Activated T-cell treated with anti-CD3 and anti-CD28 coated beads, Interleukin-2, amount 50 U/mL, for 72 hours (primary cell): ENCODE measurements at places on chromosomes 2 and 18. TPM values are rescaled to one million over a fixed set of nuclear protein-coding genes. Genes with fewer than 3 reads are reported as not detected.

- DNase-seq = no peak
These were observed 205.3 kb downstream of the ANAPC1 start for GRCh38 chr2:111678651-111679050.

ALLC gene
- total RNA-seq = not detected

DNA sequence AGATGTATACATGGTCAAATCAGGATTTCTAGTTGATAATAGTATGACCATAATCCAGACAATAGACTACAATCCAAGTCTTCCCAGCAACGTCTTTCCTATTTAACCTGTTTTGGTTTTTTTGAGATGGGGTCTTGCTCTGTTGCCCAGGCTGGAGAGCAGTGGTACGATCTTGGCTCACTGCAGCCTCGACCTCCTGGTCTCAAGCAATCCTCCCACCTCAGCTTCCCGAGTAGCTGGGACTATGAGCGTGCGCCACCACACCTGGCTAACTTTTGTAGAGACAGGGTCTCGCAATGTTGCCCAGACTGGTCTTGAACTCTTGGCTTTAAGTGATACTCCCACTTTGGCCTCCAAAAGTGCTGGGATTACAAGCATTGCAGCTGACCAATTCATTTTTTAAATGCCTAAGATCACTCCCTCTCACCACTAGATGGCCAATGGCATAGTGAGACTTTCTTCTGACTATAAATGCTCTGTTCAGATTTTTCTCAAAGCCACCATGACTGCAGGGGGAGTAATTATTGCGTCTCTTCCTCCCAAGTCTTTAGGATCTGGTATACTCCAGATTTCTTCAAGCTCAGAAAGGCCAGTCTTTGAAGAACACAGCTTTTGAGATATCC lies 47.6 kb downstream of the HNRNPLL start:
- no peak for DNase-seq

DNA sequence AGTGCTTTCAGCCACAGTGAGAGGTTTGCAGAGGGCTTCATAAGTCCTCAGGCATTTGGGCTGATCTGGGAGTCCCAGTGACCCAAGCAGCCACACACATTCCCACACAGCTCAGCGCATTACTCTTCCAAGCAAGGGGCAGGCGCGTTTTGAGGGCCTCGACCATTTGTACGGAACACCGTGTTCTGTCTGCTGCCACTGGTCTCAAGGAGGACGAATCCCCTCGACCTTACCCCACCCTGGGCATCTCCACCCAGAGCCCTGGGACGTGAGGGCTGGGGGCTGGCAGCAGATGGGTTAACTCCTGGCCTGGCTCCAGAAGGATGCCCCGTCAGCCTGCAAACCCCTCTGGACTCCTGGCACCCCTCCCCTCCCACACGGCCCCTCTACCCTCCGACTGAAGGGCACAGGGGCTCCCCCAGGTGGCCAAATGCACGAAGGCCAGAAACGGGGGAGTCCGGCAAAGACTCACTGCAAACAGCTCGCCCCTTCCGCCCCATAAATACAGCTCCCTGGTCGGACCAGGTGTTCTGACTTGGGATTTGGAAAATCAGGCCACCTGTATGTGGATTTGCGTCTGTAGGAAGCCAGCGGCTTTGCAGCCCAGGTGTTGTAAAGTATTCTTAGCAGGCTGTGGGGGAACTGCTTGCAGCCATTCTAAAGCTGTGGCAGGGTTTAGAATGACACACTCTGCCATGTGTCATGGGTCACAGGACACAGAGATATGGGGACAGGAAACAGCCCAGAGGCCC lies 33.6 kb upstream of the PTMA start:
- DNase-seq = peak; percentile 81

- peak; percentile 67 for DNase-seq
These were observed 101.0 kb upstream of the ZNF236 start for GRCh38 chr18:76721207-76721996.

PID1 gene
- total RNA-seq = not detected

GRCh38 chr2:237546876-237547395 lies 19.4 kb upstream of the PRLH start:
- no peak for DNase-seq

KCNG2 gene
- not detected for total RNA-seq

HS1BP3 gene
- total RNA-seq = 11.0 TPM

DNA sequence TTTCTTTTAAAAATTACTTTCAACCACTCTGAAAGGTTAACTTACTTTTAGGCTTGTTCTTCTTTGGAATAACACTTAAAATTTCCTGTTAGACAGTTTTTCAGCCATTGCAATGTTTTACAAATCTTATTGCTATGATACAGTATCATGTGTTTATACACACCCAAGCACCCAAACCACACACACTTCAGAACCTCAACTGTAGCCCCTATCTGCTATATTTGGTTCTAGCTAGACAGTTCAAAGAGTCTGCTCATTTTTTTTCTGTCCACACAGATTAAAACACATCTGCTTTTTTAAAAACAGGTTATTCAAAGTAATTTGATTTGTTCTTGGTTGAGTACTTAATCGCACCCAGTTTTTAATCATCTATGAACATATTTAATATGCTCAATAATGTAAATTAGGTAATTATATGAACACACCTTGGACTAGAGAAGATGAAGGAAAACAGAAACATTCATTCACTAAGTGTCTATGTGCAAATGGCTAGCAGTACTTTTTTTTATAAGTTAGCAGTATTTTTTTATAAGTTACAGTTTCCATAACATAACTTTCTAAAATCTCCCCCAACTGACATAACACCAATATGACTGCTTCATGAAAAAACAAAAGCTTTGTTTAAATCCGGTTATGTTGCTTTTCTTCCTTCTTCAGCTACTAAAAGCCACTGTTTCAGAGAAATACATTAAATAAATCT lies 17.6 kb downstream of the FBXO11 start:
- no peak for DNase-seq

GRCh38 chr18:74097803-74098202 lies 49.8 kb downstream of the FBXO15 start:
- DNase-seq = no peak

DNA sequence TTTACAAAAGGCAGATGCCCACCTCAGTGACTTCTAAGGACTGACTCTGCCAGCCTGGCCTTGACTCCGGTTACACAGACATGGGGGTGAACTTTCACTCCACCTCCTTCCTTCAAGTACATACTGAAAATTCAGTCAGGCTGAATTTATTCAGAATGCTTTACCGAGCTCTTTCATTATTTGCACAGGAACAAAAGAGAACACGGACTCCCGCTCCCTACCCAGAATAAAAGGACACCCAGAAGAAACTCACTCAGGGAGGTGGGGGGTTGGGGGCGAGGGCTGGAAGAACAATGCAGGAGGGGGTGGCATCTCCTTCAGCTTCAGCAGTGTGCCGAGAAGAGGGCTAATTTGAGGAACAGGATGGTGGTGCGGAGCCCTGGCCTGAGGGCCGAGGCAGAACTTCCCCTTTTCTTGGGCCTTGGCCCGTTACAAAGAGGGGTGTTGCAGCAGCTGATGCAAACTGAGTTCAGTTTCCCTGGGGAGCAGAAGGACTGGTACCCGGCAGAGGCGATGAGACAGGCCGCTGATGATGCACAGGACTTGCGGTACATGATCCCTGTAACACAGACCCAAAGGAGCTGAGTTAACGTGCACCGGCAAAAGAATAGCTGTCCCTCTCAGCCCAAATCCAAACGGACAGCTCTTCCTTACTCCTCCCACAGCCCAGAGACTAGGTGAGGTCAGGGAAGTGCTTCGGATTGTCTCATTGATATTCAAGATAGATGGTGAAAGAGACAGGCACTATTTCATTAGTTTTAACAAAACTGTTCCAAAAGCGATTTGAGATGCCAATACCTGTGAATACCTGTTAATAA lies 24.1 kb downstream of the LYPD1 start:
- no peak for DNase-seq

DNA sequence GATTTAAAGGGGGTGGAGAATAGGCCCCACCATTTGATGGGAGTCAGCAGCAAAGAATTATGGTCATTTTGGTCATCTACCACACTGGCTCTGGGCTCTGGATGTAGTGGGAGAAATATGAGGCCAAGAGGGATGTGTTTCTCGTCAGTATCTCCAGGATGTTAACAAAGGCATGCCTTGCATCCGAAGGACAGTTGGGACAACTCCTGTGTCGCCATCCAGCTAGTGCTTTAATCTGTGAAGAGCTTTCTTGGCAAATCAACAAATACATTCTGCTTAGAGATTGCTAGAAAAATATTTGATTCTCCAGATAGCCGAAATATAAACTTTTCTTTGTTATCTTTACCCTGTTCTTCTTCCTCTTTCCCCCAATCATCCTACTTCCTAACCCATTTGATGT lies 287.1 kb upstream of the TNP1 start:
- DNase-seq = no peak

DNA sequence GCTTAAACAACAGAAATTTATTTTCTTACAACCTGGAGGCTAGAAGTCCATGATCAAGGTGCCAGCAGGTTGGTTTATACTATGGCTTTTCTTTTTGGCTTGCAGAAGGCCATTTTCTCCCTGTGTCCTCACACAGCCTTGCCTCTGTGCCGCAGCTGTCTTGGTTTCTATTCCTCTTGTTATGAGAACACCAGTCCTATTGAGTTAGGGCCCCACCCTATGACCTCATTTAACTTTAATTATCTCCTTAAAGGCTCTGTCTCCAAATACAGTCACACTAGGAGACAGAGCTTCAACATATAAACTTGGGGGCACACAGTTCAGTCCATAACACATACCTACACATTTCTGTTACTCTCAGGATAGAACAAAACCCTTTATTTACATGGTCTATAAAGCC lies 17.3 kb upstream of the RHOB start:
- no peak for DNase-seq

DNA sequence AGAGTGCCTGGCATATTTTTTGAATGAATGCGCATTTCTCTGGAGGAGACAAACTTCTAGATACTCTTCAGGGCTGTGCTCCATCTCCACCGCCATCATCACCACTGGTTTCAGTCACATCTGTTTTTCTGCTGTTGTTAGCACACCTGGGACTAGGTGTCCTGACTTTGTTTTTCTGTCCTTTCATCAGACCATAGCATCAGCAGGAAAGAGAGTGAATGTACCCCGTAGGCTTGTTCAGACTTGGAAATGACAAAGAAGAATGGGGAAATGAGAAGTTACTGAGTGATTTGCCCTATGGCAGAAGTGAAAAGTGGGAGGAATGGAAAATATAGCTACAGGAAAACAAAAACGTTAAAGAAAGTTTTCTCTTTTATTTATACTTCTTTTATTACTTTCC lies 965.2 kb upstream of the FANCL start:
- no peak for DNase-seq

DNA sequence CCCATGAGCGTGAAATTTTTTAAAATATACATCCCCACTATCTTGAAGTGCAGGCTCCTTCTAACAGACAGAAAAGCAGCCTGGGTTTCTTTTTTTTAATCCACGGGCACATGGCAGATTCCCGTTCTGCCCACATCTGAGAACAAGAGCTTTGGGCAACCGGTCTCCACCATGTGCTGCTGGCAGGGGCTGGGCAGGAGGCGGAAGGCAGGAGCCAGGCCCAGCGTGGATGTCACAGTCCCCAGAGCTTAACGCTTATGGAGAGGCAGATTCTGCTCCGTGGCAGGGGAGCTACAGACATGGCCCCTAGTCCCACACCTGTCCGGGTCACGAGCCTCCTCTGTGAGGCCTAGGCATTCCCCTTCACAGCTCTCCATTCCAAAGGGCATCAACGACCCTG lies 503.0 kb upstream of the MYT1L start:
- DNase-seq = no peak

DNA sequence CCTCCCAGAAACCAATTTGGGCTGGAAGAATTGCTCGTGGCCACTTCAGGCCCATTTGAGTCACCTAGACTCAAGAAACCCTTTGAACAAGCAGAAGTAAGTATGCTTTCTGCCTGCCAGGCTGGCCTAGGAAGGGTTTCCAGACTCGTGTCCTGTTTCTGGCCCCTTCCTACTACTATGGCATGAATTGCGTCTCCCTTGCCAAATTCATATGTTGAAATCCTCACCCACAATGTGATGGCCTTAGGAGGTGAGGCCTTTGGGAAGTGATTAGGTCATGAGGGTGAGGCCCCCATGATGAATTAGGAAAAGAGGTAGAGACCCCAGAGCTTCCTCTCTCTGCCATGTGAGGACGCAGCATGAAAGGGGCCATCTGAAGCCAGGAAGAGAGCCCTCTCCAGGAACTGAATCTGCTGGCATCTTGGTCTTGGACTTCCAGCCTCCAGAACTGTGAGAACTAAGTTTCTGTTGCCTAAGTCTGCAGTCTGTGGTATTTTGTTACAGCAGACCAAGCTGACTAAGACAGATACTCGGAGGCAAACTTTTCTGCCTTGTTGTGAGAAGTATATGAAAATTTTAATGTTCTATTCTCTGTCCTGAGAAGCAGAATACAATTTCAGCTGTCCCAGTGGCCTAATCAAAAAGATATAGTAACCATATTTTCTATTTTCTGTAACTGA lies 13.1 kb downstream of the GPR45 start:
- no peak for DNase-seq

DNA sequence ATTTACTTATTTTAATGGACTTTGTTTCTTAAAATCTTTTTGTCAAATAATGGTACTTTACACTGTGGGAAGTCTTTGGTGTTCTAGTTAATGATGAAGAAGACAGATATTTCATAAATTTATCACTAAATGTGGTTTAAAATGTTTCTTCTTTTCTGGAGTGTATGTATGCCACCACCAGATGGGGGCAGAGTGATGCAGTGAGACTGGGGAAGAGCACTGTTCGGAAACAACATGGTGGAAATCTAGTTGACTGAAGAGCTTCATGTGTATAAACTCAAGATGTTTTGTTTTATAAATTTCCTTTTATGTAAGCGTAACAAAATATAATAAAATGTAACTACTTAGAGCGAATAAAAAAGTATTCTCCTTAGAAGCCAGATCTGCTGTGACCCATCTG lies 195.1 kb downstream of the KCNE4 start:
- DNase-seq = no peak

- peak; percentile 42 for DNase-seq
These were observed 30.2 kb downstream of the LONRF2 start for GRCh38 chr2:100292022-100292580.

- DNase-seq = no peak
These were observed 54.0 kb upstream of the CYP1B1 start for GRCh38 chr2:38129987-38130386.

DNA sequence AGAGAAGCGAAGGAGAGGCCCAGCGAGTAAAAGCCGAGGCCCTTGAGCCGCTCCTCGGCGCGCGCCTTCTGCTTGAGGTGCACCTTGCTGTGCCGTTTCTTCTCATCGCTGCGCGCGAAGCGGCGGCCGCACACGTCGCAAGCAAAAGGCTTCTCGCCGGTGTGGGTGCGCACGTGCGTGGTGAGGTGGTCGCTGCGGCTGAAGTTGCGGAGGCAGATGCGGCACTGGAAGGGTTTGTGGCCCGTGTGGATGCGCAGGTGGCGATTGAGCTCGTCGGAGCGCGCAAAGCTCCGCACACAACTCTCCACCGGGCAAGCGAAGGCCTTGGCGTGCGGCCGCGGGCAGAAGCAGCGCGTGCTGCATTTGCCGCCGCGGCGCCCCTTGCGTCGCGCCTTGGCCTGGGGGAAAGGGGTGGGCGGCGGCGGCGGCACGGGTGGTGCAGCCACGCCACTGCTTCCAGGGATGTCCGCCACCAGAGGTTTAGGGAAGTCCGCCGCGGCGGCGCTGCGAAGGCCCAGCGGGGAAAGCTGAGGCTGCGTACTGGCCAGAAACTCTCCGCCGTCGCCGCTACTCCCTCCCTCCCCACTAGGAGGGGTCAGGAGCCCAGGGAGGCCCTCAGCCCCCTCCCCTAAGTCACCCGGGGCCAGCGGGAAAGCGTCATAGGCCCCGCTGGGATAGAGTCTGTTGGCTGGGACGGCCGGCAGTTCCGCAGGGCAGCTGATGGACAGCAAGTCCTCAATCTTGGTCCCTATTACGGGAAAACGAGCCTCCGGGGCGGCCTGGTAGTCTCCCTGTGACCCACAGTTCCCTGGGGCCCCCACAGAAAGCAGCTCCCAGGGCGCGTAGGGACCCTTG lies 1.7 kb downstream of the EGR4 start:
- peak; percentile 29 for DNase-seq

GRCh38 chr2:128556089-128556488 lies 237.4 kb upstream of the HS6ST1 start:
- DNase-seq = no peak
